NCI-H187 treated with DMSO at 0.1 percent for 48 hours (cell line): ENCODE measurements at places on chromosomes 11 and 22.

GRCh38 chr11:110125632-110126031, 32.4 kb downstream of the ZC3H12C start:
- DNase-seq: no peak

- DNase-seq: no peak
Measured at GRCh38 chr11:73201249-73201648, 16.8 kb upstream of the P2RY2 start.

DNA sequence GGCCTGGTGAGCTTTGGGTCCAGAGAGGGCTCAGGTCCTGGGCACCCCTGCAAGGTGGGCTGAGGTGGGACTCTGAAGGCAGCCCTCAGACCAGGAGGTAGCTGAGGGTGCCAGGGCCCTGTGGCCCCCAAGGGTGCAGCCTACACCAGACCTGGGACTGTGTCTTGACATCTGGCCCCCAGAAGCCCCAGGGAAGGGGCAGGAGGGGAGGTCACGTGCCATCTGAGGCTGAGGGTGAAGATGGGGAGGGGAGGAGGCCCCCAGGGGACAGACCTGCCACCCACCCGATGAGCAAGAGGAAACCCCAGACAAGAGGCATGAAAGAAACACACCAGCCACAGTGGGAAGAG, 520.2 kb downstream of the BRD1 start:
- no peak for DNase-seq

DNA sequence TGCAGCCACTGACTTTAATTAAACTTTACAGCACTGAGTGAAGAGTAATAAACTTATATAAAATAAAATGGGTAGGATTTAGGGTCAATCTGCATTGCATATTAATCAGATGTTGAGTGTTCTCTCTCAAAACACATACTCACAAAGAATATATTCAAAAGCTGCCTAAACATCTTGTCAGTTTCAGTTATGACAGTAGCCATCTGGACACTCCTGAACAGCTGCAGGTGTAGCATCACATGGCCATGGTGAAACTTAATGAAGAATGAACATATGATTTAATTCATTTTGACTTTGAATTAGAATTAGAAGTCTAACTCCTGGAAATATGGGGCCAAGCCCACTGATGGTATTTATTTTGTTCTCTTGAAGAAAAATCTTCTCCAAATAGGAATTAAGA, 684.3 kb upstream of the RAG2 start:
- DNase-seq: no peak

DNA sequence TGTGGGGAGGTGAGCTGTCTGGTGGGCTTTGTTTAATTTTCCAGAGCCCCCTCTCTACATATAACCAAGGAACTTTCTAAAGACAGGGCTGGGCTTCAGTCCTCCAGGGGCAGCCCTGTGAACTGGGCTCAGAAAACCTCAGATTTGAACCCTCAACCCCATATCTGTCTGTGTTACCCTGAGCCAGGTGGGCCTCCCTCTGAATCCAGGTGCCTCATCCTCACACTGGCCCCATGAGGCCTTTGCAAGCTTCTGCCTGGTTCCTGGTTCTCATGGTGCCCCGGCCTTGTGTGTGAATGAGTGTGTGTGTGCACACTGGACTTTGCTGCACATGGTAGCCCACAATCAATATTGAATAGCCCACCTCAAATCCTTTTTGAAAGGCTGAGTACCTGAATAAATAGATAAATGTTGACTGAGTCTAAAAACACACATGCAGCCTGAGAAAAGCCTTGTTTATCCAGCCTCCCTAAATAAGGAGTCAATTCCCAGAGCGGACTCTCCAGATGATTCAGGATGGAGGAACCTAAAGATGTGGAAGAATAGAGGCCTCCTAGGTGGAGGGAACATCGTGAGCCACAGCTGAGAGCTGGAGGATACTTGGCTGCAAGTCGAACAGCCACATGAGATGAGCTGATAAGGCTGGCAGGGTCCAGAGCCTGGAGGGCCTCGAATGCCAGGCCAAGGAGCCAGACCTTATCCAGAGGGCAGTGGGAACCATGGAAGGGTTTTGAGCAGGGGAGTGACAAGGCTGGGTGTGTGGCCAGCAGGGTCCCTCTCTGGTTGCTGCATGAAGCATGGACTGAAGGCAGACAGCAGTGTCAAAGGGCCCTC, 28.1 kb upstream of the P2RY2 start:
- DNase-seq: no peak

DNA sequence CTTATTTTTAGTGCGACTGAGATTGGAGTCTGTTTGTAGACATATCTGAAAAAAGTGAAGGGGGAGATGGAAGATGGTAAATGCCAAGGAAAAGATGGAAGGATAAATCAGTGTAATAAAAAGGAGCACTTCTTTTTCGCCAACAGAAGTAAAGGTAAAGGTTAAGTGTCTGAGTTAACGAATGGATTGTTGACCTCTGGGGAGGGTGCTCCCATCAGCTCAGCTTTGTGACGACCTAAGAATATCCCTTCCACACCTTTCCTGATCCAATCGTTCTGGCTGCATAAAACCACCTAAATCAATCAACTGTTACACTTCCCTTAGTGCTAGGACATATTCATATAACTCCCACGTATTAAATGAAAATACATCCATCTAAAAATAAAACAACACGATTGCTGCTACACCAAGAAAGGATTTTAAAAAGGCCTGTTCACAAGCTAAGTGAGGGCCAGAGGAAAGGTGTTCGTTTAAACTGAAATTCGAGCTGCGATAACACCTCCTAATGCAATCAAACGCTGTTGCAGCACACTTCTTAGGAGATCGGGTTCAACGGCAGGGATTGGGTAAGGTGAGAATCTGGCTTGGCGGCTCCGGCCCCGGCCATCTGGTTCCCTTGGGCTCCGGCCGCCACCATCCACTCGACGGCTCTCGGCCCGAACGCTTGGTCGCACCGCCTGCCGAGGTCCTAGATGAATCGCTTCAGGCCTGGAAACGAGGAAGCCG, 658 bp downstream of the C11orf71 start:
- DNase-seq: no peak

DNA sequence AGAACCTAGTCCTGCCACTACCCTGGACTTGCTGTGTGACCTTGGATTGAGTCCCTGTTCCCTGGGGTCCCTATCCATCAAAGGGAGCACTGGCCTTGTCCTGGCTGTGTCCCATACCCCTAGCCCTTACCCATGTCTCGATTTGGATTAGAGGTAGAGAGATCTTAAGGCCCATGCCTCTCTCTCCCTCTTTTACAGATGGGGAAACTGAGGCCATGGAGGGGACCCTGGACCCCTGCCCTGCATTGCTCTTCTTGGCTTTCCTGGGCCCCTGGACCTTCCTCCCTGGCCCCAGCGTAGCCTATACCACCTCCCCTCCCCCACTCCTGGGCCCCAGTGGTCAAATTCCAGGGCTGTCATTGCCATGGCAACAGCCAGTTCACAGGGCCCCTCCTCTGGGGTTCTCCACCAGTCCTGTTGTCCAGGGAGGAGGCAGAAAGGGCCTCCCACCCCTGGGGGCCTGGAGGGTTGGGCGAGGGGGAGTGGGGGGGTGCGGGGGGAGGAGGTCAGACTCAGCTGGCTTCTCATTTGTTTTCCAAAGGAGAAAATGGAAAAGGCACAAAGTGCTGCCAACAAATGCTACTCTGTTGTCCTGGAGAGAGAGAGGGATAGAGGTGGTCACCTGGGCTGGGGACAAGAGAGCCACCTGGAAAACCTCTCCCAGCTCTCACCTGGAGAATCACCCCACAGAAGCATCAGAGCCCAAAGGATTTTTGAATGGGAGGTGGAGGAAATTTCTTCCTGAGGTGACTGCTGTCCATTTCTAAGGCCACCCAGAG, 23.3 kb downstream of the ARHGEF17 start:
- DNase-seq: no peak

DNA sequence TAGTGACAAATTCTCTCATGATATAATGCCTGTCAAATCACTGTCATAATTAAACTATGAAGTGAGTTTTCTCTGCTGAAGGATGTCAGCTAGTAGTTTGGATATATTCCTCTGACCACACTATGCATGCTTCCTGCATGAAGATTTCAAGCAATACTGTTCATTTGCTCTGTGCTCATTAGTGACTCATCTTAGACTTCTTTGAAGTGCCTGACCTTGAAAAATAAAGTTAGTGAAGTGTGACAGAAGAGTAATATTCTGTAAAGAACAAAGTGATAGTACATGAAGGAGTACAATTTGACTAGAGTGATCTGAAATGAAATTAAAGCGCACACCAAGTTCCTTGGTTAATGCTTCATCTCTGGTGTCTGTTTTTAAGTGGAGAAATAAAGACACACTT, 629.5 kb upstream of the ANO3 start:
- DNase-seq: no peak

- DNase-seq: no peak
Measured at GRCh38 chr11:121418625-121419114, 33.4 kb upstream of the SORL1 start.

- no peak for DNase-seq
Measured at GRCh38 chr11:114219559-114220349, 76.4 kb upstream of the NNMT start.
